Activated naive CD4-positive, alpha-beta T cell treated with anti-CD3 and anti-CD28 coated beads, Interleukin-2, amount 50 U/mL, for 72 hours (primary cell): ENCODE measurements at places on chromosomes 6 and 20.

- no peak for DNase-seq
These were observed 19.5 kb upstream of the GMDS start for GRCh38 chr6:2264932-2265331.

- no peak for DNase-seq
These were observed at the start of gene HLA-DRA for GRCh38 chr6:32439602-32440214. Gene HLA-DRA, plus strand, starts transcription at chr6:32439887. Its CDS starts 64 bp downstream, at chr6:32439951.

DNA sequence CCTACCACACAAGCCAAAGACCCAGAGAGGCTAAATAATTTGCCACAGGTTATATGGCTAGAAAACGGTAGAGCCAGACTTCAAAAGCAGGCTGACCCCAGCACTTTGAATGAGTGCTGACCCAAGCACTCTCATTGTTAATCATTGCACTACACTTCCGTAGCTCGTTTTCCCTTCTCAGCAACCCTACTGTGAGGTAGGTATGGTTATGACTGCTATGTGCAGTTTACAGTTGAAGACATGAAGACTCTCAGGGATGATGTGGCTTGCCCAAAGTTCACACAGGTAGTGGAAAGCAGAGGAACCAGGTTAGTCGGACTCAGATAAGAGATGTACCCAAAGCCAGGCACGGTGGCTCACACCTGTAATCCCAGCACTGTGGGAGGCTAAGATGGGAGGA is 33.5 kb upstream of the RIMS4 start:
- DNase-seq: no peak

GRCh38 chr20:38269040-38269439 is 8.5 kb upstream of the KIAA1755 start:
- no peak for DNase-seq

- DNase-seq: no peak
These were observed 44.1 kb downstream of the BLOC1S5 start for GRCh38 chr6:8020083-8020482.
